T follicular helper cell (primary cell): ENCODE measurements at places on chromosomes 12 and 14.
A peak's percentile ranks its signal among the peaks of the same experiment; 100 is the strongest.

DNA sequence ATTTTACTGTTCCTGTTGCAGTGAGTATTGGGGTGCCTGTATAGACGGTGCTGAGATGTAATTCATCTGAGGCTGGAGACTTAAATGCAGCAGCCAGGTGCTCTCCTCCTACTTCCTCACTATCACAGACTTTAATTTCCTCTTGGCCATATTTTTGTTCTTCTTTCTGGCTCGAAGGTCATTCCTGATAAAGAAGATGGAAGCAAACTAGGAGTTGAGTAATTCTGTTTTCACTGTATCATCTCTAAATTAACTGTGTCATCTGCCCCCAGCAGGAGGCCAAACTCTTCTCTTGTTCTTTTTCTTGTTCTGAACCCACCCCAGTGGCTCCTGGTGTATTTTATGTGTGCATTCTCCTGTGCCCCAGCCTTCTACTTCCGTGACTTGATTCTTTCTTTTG, 141.7 kb upstream of the ARHGAP5 start:
- DNase-seq: no peak

DNA sequence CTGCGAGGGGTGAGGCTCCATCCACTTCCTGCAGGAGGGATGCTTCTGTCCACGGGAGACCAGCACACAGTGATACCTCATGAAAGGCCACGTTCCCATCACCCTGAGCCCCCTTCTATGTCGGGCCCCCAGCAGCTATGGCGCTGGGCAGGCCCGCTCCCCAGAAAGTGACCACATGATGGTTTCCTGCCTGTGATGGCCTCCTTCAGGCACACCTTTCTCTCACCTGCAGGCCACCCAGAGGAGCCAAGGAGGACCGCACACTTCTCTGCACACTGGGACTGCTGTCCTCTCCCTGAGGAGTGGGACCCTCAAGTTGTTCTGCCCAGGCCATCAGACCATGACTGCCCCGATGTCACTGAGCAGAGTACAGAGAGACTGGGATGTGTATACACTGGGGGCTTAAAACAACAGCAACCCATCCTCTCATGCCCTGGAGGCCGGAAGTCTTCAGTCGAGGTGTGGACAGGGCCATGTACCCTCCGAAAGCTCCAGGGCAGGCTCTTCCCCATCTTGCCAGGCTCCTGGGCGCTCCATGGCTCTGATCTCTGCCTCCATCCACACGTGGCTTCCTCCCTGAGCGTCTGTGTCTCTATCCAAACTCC, 158.9 kb downstream of the PIWIL1 start:
- no peak for DNase-seq

DNA sequence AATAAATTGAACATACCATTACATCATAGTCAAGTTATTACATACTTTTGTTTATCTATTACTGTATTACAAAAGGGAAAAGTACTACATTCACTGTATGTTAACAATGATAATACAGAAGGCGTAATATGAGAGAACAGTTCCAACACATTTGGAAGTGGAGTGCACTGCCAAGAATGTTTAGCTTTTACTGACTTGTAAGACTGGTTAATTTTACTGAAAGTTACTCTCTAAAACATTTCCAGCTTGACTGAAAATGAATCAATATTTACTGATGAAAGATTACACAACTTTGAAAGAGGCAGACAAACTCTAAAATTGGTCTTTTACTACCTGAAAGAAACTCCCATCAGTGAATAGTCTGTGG, 728.5 kb downstream of the FSCB start:
- DNase-seq: no peak

GRCh38 chr12:104505095-104505818, 48.5 kb downstream of the CHST11 start:
- no peak for DNase-seq

DNA sequence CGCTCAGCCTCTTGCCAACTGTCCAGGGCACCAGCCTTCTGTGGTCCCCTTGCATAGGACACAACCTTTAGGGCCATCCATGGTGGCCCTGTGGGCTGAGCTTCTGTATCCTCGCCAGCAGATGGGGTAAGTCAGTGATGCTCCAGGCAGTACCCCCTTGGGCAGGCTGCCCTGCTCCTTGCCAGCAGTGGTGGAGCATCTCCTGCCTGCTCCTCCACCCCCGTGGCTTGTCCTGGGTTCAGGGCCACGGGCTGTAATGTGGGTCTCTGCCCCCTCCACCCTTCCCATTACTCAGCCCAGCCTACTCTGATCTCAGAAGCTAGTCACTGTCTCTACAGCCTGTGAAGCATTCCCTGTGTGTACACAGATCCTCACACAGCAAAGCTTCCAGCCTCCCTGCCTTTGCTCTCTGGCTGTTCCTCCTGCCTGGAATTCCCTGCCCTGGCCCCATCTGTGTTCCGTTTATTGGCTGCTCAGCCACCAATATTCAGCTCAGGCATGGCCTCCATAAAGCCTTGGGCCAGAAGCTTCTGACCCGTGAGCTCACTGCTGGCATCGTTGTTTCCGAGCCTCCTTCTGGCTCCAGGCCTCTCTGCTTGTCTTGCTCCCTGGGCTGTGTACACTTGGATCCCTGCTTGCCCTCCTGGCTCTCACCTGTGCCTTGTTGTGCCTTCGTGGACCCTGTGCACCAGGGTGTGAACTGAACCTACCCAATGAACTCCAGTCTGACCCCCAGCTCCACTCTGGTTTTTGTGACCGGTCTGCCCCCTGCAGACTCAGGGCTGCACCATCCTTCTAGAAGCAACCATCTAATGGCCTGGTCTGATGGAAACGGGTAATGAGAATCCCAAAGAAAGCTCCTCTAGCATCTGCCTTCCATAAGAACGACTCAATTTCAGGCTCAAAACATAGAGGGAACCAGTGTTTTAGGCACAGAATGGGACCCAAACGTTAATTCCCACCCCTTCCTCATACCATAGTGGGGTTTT, 177.0 kb upstream of the PRMT8 start:
- no peak for DNase-seq

- no peak for DNase-seq
Observed at GRCh38 chr14:101026341-101026740, 122.8 kb upstream of the RTL1 start.

GRCh38 chr12:2583091-2583497, 211.7 kb upstream of the FKBP4 start:
- peak; percentile 4 for DNase-seq

GRCh38 chr14:105562713-105563346, 36.4 kb downstream of the TMEM121 start:
- no peak for DNase-seq

GRCh38 chr14:59208224-59208814, 19.9 kb downstream of the DAAM1 start:
- DNase-seq: no peak

- DNase-seq: no peak
Observed at GRCh38 chr12:41221491-41221890, 33.4 kb downstream of the PDZRN4 start.

- DNase-seq: no peak
Observed at GRCh38 chr14:63178912-63179311, 25.3 kb upstream of the RHOJ start.

- no peak for DNase-seq
Observed at GRCh38 chr12:113104953-113105510, 30.5 kb downstream of the RASAL1 start.

GRCh38 chr14:68590201-68590522, 202.7 kb downstream of the ZFP36L1 start:
- DNase-seq: no peak

DNA sequence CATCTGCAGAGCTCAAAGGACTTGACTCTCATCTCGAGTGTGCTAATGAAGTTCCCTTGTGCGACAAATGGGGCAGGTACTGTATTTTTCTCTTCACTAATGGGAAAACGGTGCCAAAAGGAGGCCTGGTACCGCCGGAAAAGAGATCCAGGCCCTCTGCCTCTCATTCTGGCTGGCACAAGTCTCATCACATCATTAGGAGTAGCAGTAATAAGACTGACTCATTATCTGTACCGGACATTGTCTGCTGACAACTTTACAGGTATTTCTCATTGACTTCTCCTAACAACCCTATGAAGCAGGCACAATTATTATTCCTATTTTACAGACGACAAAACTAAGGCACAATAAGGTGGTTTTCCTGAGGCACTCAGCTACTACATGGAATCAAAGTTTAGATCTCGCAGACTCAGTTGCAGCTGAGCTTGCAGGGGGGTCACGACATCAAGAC, 668 bp downstream of the APPL2 start:
- no peak for DNase-seq

DNA sequence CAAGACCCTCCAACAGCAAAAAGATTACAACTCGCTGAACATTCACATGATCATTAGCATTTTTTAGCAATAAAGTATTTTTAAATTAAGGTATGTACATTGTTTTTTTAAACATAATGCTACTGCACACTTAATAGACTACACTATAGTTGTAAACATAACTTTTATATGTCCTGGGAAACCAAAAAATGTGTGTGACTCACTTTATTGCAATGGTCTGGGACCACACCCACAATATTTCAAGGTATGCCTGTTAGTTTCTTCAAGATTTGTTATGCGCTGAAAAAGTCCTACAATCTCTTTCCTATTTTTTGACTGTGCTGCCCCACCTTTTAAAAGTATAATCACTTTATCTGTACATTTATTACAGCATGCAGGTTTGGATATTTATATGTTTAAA, 30.4 kb upstream of the PCNX4 start:
- DNase-seq: no peak

- no peak for DNase-seq
Observed at GRCh38 chr12:72509891-72510290, 237.7 kb downstream of the TRHDE start.

DNA sequence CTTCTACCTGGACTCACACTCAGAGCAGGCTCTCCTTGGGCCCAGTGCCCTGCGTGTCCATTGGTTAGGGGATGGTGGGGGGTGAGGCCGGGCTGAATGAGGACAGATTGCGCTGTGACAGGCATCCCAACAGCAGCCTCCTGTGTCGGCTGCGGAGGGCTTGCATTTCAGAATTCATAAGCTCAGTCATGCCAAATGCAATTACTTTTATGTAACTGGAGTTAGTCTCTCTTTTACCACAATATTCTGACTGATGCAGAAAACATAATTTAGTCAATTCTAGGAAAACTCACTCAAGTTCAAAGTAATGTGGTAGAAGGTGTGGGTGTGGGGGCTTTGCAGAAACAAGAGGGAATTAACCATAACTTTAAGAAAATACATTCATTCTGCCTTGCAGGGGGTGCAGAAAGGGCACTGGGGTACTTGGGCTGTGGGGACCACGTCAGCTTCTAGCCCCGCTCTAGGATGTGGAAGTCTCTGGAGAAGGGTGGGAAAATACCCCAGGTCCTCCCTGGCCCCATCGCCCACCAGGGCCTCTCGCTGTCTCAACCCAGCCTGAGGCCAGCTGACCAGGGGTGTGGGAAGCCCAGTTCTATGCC, 257.7 kb downstream of the ADGRD1 start:
- DNase-seq: no peak

- no peak for DNase-seq
Observed at GRCh38 chr14:72790887-72791566, 102.9 kb downstream of the DPF3 start.

DNA sequence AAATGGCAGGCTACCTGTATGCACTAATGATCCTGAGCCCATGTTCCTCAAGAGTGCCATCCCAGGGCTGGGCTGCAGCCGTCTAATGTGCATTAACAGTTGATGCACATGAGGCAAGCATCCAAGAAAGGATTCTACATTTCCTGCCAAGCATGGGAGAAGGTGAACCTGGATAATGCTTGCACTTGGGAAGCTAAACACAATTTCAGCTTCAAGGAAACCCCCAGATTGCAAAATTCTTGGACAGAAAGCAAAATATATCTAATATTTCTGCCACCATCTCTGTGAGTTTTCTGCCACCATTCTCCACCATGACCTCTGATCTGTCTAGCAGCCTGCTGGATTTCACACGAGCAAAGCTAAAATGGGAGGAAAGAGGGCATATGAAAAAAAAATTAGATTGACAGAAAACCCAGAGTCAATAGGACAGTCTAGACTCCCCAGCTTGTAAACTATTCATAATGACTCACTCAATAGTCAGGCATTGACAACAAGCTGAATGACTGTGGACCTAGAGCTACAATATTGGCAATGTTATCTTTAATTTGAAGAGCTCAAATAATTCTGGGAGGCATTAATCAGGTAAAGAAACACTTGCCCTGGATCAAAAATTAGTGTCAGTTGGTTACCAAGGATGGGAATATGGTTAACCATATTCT, 91.9 kb upstream of the BCL2L14 start:
- no peak for DNase-seq

DNA sequence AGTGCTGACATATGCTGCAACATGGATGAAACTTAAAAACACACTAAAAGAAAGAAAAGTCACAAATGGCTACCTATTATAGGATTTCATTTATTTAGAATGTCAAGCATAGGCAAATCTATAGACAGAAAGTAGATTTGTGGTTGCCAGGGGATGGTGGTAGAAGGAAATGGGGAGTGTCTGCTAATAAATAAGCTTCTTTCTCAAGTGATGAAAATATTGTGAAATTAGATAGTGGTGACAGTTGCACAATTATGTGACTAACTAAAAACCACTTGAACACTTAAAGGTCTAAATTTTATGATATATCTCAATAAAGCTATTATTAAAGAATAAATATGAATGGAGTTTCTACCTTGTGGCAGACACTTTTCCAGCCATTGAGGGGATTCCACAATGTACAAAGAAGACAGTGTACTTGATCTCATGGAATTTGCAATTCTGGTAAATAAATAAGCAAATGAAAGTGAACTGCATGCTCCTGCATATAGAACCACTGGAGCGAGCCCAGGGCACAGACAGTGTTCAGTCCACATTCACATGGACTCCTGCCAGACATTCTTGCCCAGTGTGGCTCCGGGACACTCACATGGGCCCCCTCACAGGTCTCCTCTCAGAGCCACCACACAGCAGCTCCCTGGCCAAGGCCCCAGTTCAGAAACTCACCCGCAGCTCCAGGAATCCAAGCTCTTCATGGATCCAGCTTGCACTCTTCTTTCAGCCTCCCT, 107.1 kb upstream of the ARID2 start:
- no peak for DNase-seq

DNA sequence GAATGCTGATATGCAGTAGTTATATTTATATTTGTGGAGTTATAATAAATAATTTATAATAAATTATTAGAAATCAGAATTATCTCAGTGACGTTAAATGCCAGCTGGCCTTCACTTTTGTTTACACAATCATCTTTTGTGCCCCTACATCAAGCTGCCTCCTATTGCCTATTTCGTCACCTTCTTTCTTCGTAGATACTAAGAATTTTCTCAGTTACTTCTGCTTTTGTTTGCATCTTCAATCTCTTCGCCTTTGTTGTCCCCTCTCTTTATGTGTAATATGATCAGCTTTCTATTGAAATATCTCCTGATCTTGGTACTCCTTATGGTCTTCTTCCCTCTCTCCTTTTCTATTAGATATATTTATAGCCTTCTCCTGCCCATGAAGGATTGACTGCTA, 197.0 kb downstream of the ERC1 start:
- no peak for DNase-seq

GRCh38 chr14:73524493-73524892, 12.4 kb upstream of the ACOT1 start:
- DNase-seq: no peak

DNA sequence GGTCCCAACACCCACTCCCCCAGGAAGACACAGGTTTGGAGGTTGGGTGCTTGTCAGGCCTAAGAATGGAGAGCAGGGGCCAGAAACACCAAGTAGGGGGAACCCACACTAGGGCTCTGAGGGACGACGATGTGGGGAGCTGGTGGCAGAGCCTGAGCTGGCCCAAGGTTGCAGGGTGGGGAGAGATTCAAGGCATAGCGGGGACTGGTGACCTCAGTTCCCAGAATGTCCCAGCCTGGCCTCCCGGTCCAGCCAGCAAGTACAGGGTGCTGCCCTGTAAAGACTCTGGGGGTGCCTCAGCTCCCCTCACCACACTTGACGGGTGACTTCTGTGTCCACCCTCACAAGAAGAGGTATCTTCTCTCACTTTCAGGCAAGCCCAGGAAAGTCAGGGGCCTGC, 86.7 kb downstream of the ALG10 start:
- no peak for DNase-seq
